Omental fat pad (tissue), 4 donors: ENCODE measurements at places on chromosomes 13 and 19.

DNA sequence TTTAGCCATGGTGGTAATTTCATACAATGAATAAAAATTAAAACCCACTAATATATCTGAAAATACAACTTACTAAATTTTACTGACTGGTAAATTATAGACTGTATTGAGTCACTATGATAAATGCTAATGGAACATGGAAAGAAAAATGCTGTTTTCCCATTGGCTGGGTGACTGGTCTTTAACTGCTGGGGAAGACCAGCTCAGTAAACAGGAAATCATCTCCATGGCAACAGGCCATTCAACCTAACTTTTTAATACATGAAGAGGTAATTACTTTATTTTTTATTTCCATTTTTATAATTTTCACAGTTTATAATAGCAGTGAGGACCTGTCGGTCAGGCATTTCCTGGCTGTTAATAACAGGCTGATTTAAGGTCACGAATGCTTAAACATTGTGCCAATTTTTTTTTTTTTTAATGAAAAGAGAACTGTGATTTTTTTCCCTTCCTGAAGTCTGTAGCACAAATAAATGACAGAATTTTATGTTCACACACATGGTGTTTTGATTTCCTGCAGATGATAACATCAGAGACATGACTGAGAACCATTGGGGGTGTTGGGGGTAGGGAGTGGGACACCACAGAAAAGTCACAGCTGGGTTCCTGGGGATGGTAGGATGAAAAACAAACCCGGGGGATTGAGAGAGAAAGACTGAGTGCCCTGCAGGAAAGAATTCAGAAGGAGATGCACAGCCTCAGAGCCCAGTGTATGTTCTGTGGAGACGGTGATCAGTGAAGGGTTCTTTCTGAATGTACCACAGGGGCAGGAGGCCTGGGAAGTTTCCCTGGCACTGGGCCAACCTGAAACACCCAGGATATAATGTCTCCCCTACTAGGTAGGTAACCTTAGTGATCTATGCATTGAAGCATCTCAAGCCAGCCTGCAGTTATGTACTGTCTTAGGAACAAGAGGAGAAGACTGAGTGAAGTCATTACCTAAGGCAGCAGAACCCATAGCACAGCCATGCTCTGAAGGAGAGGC lies 297.1 kb downstream of the COG6 start:
- DNase-seq: no peak

DNA sequence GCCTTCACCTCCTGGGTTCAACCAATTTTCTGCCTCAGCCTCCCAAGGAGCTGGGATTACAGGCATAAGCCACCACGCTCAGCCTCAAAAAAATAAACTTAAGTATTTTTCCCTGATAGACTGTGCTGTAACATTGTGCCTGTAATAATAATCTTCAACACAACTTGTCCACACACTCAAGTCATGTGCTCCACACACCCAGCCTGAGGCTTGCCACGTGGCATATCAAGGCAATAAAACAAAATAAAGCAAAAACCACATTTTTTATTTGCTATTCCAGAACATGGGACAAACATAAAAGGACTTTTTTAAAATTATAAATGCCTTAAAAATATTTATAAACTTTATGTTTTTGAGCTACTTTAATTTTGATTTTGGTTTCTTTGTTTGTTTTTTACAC lies 115.8 kb downstream of the NALCN start:
- DNase-seq: no peak

DNA sequence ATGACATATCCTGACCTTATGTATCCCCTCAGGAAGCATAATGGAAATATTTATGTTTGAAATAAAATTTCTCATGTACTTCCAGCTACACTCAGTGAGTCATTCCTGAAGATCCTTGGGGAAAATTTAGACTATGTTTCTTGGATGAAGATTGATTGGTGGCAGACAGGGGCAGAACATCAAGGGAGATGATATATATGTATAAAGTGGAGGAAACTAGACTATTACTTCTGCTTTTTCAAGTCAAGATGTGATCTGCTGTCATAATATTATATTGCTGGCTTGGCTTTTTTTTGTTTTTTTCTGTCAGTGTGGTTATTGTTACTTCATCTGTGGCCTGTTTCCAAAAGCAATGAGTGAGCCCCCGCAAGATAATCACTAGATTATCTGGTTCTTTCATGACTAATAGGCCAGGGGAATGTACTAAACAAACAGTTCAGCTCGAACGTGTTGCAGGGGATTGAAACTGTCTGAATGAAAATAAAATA lies 87.2 kb upstream of the TNFSF11 start:
- DNase-seq: no peak

- DNase-seq: no peak
These were observed 5.5 kb upstream of the PSPN start for GRCh38 chr19:6381030-6381750.
